ACHN (cell line): ENCODE measurements at places on chromosomes 6 and 20.

DNA sequence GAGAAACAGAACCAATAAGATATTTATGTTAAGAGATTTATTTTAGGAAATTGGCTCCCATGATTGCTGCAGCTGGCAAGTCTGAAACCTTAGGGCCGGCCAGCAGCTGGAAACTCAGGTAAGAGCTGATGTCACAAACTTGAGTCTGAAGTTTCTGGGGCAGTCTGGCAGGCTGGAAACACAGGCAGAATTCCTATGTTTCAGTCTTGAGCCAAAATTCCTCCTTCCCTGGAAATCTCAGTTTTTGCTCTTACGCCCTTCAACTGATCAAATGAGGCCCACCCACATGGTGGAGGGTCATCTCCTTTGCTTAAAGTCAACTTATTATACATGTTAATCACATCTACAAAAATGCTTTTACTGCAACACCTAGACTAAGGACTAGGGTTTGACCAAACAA, 184.1 kb downstream of the SOD2 start:
- no peak for DNase-seq

- no peak for DNase-seq
These were observed 842.2 kb upstream of the MAP3K7 start for GRCh38 chr6:91428953-91429560.

GRCh38 chr6:92169506-92169905, 1249.9 kb downstream of the EPHA7 start:
- no peak for DNase-seq

DNA sequence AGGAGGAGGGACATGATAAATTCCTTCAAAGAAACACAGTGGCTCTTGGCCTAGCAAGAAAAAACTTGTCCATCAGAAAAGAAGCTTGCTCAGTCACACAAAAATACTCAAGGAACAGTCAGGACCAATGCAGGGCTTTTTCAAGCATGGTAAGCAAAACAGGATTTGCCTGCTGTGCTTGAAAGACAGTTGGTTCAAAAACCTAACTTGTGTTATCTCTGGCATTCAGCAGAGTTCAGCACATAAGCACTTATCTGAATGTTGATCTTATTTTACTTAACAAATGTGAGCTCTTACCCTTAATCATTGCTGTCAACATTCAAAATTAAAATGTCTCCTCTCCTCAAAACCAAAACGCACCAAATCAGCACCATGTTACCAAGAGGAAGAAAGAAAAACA, 38.3 kb downstream of the ATG5 start:
- DNase-seq: no peak

DNA sequence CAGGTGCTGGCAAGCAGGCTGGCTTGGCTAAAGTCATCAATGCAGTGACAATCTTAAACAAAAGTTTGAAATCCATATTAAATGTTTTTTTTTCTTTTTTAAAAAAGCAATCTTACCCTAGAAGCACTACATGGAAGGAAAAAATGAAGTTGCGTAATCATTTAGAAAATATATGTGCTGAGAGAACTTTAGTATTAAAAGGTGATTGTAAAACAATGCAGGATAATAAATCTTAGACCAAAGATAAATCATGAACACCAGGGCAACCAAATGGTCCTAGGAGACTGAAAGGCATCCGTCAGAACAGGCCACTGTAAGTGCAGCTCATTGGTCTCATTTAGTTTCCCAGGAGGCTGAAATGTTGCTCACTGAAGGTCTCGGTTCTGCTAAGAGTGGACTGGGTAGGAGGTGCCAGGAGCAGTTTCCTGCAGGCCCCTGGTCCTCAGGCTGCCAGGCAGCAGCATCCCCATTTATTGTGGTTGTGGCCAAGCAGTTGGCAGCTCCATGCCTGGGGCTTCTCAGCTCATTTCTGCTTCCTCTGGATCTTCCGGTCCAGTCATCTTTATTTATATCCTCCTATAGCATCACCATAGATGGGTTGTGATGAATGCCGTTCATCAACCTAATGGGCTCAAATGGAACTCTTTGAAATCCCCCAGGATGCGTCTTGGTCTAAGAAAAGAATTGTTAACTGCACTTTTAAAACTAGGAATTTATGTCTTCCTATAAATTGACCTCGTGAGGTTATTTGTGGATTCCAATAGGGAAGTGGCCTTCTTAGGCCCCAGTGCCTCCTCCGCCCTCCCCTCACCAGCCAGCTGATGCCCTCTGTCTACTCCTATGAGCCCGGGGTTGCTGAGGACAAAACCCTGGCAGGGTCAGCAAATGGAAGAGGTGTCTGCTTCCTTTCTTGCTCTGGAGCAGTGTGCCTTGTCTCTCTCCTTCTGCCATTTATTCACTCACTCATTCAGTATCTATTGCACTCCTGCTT, 269.0 kb downstream of the UST start:
- no peak for DNase-seq
